ENCODE measurements at places on chromosomes 12 and 14. TPM values are rescaled to one million over a fixed set of nuclear protein-coding genes. Genes with fewer than 3 reads are reported as not detected.

- H3K27me3 ChIP-seq: no peaks in the 10 kb centered on the region
- H3K27ac ChIP-seq: peak overlapping the region; percentile 65
- H3K4me1 ChIP-seq: peaks cover 28% of the 10 kb centered on the region
- no peak overlapping the region for H3K4me3 ChIP-seq
- H3K36me3 ChIP-seq: no peaks in the 10 kb centered on the region
- no peak for DNase-seq
Observed at GRCh38 chr12:68446901-68447796, 115.0 kb upstream of the MDM1 start.

- H3K36me3 ChIP-seq: no peaks in the 10 kb centered on the region
- no peak overlapping the region for H3K27ac ChIP-seq
- DNase-seq: no peak
- H3K27me3 ChIP-seq: no peaks in the 10 kb centered on the region
- no peak overlapping the region for H3K4me3 ChIP-seq
Observed at GRCh38 chr12:129049917-129050316, 196.6 kb downstream of the GLT1D1 start.

The NAB2 gene
- total RNA-seq: 13.9 TPM

DNA sequence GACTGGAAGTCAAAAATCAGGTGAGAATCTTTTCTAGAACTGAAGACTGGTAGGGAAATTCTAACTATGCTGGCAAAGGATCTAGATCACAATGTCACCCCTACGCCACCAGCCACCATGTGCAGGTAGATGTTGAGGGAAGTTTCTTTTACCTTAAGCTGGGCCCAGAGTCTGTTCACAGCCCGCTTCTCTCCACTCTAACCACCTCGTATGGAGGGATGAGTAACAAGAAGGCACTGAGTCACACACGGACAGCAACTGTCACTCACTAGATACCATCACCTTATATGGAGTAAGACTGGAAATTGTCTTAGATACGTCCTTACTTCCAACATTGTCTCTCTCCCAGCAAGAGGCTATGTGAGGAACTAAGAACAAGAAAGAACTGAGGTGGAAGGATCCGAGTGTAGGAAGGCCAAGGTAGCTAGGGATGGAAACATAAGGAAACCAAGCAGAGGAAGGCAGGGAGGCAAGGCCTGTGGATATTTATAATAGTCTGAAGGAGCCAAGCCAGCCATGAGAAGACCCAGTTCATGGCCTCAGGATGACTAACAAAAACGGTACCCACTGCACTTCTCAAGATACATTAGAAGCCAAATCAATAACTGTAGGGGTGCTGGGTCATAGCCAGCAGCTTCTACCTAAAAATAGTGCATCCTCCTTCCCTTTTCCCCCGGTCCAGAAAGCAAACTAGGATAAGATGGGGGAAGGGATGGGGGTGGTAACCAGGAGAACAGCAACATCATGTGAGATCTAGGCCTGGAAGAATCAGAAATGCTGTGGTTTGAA is 15.5 kb downstream of the REM2 start:
- no peak for DNase-seq
- H3K4me3 ChIP-seq: no peak overlapping the region
- H3K27ac ChIP-seq: no peak overlapping the region
- H3K36me3 ChIP-seq: peaks cover 4% of the 10 kb centered on the region
- no peaks in the 10 kb centered on the region for H3K27me3 ChIP-seq

DNA sequence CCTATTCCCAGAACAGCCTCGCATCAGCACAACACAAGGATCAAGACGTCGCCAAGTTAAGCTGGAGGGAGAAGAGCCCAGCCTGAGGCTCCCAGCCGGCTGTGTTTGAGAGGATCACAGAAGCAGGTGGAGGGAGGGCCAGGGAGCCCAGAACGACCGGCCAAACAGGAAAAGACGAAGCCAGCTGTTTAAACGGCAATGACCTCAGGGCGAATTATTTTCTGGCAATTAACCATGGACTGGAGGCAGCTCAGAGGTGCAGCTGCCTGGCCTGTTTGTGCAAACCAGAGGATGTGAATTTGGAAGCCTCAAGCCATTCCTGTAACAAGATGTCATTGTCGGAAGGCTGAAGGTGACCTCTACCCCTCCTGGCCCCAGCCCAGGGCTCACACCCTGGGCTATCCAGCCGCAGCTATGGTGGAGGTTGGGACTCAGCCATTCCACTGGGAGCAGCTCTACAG is 175.8 kb upstream of the PRMT8 start:
- DNase-seq: no peak
- H3K36me3 ChIP-seq: no peaks in the 10 kb centered on the region
- H3K27me3 ChIP-seq: no peaks in the 10 kb centered on the region
- no peaks in the 10 kb centered on the region for H3K4me1 ChIP-seq
- H3K27ac ChIP-seq: no peak overlapping the region
- H3K4me3 ChIP-seq: no peak overlapping the region

The SERPINA10 gene
- 0.03 TPM for total RNA-seq

DNA sequence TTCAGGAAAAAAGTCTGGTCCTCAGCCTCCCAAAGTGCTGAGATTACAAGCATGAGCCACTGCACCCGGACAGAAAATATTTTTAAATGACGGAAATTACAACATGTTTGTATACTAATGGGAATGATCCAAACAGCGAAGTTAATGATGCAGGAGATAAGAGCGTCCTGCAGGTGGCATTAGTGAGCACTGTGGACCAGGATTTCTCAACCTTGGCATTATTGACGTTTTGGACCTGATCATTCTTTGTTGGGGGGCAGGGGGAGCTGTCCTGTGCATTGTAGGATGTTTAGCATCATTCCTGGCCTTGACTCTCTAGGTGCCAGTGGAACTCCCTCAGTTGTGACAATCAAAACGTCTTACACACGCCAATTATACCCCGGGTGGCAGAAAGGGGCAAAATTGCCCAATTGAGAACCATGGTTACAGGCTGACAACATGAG is 34.1 kb downstream of the SCFD1 start:
- no peaks in the 10 kb centered on the region for H3K4me1 ChIP-seq
- no peak overlapping the region for H3K4me3 ChIP-seq
- H3K27me3 ChIP-seq: no peaks in the 10 kb centered on the region
- peak; percentile 15 for DNase-seq
- no peak overlapping the region for H3K27ac ChIP-seq

GRCh38 chr14:85519661-85520305 is 10.2 kb upstream of the FLRT2 start:
- H3K4me3 ChIP-seq: no peak overlapping the region
- no peak overlapping the region for H3K27ac ChIP-seq
- H3K27me3 ChIP-seq: no peaks in the 10 kb centered on the region
- DNase-seq: no peak

The KLRC1 gene
- not detected for total RNA-seq

The WASHC3 gene
- 21.5 TPM for total RNA-seq

- H3K4me1 ChIP-seq: no peaks in the 10 kb centered on the region
- no peak overlapping the region for H3K4me3 ChIP-seq
- no peaks in the 10 kb centered on the region for H3K27me3 ChIP-seq
- no peak overlapping the region for H3K27ac ChIP-seq
- DNase-seq: no peak
- H3K36me3 ChIP-seq: peaks cover 10% of the 10 kb centered on the region
Observed at GRCh38 chr12:120183211-120183631, 11.3 kb downstream of the GCN1 start.

GRCh38 chr14:100904307-100905087 is 975 bp upstream of the RTL1 start:
- no peaks in the 10 kb centered on the region for H3K27me3 ChIP-seq
- H3K36me3 ChIP-seq: no peaks in the 10 kb centered on the region
- H3K27ac ChIP-seq: no peak overlapping the region
- DNase-seq: no peak
- no peak overlapping the region for H3K4me3 ChIP-seq
- no peaks in the 10 kb centered on the region for H3K4me1 ChIP-seq

GRCh38 chr12:44654646-44655639 is 221.2 kb downstream of the NELL2 start:
- H3K4me3 ChIP-seq: no peak overlapping the region
- DNase-seq: no peak
- no peaks in the 10 kb centered on the region for H3K27me3 ChIP-seq
- H3K4me1 ChIP-seq: no peaks in the 10 kb centered on the region
- no peaks in the 10 kb centered on the region for H3K36me3 ChIP-seq

The STXBP6 gene
- total RNA-seq: not detected

DNA sequence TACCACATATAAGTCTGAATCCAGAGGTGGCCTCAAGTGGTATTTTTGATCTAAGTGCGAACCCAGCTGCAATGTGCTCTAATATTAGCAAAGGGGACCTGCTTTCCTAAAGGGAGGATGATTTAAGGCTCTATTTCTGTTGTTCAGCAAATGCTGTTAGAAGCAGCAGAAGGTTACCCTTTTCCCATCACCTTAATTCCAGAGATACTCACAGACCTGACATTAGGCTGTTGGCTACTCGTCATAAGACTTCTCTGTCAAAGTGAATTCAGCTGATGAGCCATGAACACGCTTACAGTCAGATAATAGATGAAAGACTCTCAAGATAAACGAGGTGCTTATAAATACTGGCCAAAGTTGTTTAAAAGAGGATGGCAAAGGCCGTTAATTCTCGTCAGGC is 308.7 kb upstream of the DDHD1 start:
- H3K36me3 ChIP-seq: no peaks in the 10 kb centered on the region
- H3K4me3 ChIP-seq: no peak overlapping the region
- DNase-seq: no peak
- 0 out of 2 replicates have a peak, but pooled peaks cover 4% of the 10 kb centered on the region for H3K4me1 ChIP-seq
- H3K27ac ChIP-seq: no peak overlapping the region

GRCh38 chr14:54420478-54421142 is 20.6 kb downstream of the CNIH1 start:
- H3K4me3 ChIP-seq: no peak overlapping the region
- no peaks in the 10 kb centered on the region for H3K36me3 ChIP-seq
- no peak overlapping the region for H3K27ac ChIP-seq
- no peak for DNase-seq
- H3K27me3 ChIP-seq: no peaks in the 10 kb centered on the region
- no peaks in the 10 kb centered on the region for H3K4me1 ChIP-seq

The RD3L gene
- total RNA-seq: not detected

DNA sequence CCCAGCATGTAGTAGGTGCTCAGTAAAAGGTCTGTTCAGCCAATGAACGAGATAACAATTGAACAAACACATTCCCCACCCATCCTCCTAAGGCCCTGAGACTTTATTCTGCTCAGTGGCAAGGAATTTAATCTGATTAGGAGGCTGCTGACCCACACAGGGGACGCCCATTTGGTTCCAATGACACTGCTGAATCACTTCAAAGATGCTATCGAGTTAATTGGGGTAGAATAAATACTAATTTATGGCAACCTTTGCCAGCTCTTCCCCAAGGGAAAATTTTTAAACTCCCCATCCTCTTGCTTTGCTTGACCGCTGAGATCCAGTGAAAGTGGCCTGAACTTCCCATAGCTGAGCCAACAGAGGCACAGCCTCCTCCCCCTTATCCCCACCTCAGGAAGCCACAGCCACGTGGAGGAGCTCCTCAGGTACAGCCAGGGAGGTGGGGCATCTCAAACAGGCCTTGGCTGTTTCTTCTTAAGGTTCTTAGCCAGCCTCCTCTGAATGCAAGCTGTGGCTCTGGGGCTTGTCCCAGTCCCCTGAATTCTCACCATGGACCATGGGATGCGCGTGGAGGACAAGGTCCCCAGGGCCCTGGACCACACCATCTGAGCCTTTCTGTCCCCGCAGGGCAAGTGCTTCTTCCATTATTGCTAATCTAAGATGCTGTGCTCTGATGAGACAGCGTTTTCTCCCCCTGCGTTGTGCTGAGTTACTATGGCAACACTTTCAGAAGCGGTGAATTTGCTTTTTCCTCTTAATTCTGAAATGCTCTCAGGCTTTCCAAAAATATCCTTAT is 26.7 kb downstream of the C14orf132 start:
- H3K4me1 ChIP-seq: no peaks in the 10 kb centered on the region
- no peak for DNase-seq
- H3K4me3 ChIP-seq: no peak overlapping the region
- no peaks in the 10 kb centered on the region for H3K36me3 ChIP-seq

The B4GALNT1 gene
- total RNA-seq: 48.6 TPM

DNA sequence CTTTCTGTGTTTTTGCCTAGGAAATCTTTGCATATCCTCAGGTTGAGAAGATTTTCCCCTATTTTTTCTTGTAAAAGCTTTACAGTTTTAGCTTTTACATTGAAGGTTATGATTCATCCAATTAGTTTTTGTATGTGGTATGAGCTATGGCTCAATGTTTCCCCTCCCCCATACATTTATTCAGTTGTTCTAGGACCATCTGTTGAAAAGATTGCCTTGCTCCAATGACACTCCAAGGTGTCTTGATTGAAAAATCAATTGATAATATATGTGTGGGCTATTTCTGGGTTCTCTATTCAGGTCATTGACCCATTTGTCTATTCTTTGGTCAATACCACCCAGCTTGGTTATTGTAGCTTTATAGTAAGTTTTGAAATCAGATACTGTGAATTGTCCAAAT is 42.6 kb downstream of the LRTM2 start:
- no peak overlapping the region for H3K27ac ChIP-seq
- H3K27me3 ChIP-seq: no peaks in the 10 kb centered on the region
- DNase-seq: no peak
- H3K36me3 ChIP-seq: no peaks in the 10 kb centered on the region
- no peak overlapping the region for H3K4me3 ChIP-seq
- H3K4me1 ChIP-seq: no peaks in the 10 kb centered on the region

- H3K4me3 ChIP-seq: no peak overlapping the region
- no peaks in the 10 kb centered on the region for H3K4me1 ChIP-seq
- DNase-seq: no peak
- no peaks in the 10 kb centered on the region for H3K36me3 ChIP-seq
- no peak overlapping the region for H3K27ac ChIP-seq
- no peaks in the 10 kb centered on the region for H3K27me3 ChIP-seq
Observed at GRCh38 chr12:28242496-28243309, 52.4 kb downstream of the CCDC91 start.

The ENO2 gene
- 33.5 TPM for total RNA-seq

DNA sequence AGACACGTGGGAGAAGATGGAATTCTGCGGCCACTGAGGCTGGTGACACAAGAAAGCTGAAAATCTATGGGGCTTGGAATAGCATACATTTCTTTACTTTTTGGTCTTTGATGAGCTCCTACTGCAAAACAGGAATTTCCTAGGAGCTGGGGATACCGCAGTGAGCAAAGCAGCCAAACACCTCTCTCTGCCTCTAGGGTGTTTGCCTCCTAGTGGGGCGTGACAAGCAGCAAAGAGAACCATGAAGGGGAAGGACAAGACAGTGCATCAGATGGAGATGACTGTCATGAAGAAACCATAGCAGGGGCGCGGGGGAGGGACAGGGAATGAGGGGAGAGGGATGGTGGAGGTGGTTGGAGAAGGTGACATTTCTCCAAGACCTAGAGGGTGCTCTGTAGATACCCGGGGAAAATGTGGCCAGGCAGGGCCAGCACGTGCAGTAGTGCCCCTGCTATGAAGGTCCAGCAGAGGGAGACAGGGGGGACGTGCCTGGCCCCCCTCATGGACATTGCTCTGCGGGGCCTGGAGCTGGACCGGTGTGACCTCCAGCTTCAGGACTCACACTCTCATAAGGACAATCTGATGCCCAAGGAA is 58.6 kb downstream of the SERPINA3 start:
- no peaks in the 10 kb centered on the region for H3K4me1 ChIP-seq
- no peak overlapping the region for H3K4me3 ChIP-seq
- H3K27me3 ChIP-seq: no peaks in the 10 kb centered on the region
- no peak for DNase-seq
- no peaks in the 10 kb centered on the region for H3K36me3 ChIP-seq
- H3K27ac ChIP-seq: no peak overlapping the region

Measured in Panc1 (cell line).